ENCODE measurements at places on chromosomes 6 and 20.

DNA sequence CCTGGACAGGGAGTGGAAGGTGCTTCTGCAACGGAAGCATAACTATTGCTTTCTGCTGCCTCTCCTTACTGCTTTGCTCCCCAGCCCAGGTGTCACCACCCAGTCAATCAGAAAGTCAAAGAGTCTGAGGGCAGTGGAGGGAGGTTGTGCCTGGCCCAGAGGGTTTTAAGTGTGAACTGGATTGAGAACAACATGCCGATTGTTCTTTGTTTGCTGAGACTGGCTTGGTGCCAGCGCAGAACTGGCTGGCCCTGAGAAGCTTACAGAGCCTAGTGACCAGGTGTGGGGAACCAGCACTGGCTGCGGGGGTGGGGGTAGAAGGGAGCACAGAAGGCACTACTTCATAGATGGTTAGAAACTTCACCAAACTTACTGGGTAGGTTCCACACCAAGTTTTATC is 31.1 kb upstream of the ENPP4 start:
- DNase-seq, result no peak

DNA sequence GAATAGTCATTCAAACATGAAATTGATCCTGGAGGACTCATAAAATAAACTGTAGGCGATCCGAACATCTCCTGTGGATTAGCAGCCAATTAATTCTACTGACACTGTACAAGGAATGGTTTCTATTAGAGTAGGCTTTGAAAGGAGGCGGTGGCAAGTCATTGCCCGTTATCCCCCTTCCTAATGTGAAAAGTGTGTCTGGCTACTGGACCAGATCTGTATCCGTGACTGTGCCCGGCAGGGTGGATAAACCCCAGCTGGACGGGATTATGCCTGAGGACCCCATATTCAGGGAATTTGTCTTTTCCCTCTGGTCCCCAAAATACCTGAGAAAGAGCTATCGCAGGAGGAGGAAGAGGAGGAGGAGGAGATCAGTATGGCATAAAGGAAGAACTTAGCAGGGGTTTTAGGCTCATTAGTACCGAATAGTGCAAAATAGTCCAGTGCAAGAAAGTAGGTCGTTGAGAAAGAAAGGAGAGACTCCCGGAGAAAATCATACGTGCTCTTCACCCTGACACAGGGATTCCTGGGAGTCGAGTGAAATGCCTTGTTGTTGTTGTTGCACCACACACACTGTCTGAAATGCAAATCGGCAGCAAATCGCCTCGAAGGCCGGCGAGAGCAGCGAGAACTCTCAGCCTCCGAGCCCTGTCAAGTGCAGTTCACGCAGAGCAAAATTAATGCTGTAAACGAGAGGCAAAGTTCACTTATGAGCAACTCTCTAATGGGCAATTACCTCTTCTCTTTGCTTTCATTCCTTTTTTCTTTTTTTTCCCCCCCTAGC is 178.9 kb upstream of the ARID1B start:
- no peak for DNase-seq

DNA sequence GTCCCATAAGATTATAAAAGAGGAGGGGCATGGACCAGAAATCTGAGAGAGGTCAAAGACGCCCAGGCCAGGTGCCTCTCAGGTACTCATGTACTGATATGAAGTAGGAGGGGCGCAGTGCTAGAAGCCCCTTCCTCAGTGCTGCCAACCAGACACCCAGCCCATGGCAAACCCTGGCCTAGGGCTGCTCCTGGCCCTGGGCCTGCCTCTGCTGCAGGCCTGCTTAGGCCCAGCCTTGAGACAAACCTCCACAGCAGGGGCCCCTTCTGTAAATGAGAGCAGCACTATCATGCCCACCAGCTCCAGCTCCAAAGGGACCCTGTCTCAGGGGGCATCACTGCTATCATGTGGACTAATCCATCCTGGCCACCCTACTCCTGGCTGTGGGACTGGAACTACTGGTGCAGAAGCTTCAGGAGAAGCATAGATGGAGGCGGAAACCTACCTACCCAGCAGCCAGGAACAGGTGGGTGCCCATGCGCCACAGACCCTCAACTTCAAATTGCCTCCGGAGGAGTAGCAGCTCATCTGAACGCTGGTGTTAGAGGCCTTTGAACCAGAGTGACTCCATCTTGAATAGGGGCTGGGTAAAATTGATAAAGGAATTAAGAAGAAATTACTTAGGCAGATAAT is 72.4 kb upstream of the LGSN start:
- no peak for DNase-seq

- no peak for DNase-seq
These were observed 404 bp downstream of the SLC22A23 start for GRCh38 chr6:3456395-3456897.

Data from mesothelial cell of epicardium (in vitro differentiated cells).